ENCODE measurements at places on chromosomes 2 and 18.

GRCh38 chr2:74417763-74418162 lies 3.7 kb downstream of the C2orf81 start:
- no peak for DNase-seq

GRCh38 chr2:102139851-102140250 lies 2.7 kb upstream of the IL1R1 start:
- no peak for DNase-seq

- DNase-seq = no peak
Observed at GRCh38 chr18:30439174-30439573, 603.4 kb downstream of the DSC3 start.

DNA sequence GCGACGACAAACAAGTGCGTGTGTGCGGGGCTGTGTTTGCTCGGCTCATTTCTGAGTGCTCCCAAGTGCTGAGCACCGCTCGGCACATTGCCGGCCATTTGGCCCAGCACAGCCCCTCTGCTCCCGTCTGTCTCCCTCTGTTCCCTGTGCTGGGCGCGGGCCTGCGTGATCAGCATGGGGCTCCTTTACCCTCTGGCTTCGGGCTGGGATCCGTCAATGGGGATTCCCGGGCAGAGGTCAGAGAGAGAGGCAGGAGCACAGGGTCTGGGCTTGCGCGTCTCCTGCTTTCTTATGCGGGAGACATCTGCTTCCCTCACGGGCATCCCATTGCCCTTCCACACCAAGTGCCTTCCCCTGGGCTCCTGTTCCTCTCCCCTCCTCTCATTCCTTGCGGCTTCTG lies 234.0 kb downstream of the ACKR3 start:
- no peak for DNase-seq

GRCh38 chr2:236119476-236119875 lies 48.7 kb downstream of the GBX2 start:
- DNase-seq = no peak

GRCh38 chr2:186098821-186099220 lies 360.2 kb downstream of the FSIP2 start:
- no peak for DNase-seq

GRCh38 chr18:57301573-57302559 lies 50.5 kb upstream of the ST8SIA3 start:
- DNase-seq = no peak

DNA sequence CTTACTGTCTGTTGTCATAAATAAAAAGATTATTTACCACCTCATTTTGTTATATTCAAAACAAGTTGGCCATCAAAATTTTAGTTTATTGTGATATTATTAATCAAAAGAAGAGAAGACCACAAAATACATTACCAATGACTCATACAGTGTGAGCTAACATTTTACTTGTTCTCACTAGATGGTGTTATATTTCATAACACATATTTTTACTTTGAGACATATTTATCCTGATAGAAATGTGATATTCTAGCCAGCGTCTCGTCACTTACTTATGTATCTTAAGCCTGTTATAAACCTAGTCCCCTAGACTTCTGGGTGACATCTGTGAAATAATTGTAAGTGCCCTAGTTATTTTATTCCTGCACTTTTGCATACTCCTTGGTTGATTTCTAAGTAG lies 263.2 kb downstream of the CDH7 start:
- no peak for DNase-seq

DNA sequence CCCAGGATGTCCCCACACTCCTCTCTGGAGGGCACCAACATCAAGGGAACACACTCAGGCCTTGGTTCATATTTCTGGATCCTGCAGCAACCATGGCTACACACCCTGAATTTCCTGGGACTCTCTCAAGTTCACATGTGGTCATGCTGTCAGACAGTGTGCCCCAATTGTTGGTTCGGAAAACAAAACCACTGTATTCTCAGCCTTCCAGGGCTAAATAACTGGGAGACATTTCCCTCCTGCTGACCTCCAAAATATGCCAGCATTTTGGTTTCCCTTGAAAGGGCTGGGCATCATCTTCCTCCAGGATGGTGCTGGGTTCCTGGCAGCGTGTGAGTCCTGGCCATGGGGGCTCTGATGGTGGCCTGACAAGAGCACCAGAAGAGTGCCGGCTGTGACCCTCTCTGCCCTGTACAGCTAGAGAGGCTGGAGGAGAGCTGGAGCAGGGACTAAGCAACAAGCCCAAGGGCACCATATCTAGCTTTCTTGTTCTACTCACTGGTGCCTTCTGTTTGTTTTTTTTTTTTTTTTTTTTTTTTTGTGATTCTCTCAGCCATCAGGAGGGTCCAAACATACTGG lies 37.5 kb upstream of the WIPF1 start:
- no peak for DNase-seq

DNA sequence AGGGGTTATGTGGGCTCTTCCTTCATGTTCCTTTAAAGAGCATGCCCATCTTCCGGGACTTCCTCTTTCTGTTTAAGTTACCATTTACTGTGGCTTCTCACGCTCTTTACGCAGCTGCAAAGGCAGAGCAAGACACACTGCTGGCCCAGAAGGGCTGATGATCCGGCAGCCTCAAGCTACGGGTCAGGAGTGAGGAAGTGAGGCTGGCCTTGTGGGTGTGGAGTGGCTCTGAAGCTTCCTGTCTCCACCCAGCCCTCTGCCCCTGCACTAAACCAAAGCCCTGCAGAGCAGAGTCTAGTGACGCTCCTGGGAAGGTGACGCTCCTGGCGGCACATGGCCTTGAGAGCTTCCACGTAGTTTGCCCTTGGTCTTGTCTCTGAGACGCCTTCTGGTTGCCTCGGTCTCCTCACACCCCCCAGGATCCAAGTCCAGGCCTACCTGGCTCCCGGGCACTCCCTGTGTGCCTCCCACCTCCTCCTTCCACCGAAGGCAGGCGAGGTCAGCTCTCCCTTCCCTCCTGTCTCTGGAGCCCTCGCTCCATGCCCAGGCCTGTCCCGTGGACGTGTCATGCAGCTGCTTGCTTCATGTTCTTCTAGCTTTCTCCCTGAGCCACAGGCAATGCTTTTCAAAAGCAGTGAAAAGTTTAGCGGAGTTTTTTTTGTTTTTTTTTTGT lies 50.3 kb downstream of the ARL4C start:
- peak; percentile 39 for DNase-seq

GRCh38 chr2:227888289-227888688 lies 16.9 kb downstream of the DAW1 start:
- no peak for DNase-seq

DNA sequence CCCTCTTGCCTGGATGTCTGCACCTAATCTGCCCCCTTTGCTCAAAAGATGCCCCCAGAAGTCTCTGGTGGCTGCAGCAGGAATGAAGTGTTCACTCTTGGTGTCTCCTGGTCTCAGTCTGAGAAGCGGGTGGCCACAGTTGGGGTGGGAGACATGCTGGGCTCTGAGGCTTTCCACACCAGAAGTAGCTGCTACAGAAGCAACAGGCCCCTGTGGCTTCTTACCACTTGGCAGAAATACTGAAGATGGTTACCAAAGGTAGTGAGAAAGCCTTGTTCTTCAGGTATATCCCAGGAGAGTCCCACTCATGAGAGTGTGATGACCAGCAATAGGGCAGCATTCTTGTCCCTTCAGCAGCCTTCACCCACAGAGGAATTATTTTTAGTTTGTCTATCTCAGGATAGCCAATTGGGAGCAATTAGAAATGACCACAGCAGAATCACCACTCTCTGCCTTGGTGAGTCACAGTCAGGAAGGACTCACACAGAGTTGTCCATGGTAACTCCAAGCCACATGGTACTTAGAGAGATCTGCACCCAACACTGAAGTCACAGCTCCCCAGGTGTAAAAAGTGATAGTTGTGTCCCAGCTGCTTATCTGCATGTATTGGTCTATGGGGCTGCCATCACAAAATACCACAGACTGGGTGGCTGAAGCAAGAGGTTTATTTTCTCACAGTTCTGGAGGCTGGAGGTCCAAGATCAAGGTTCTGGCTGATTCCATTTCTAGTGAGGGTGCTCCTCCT lies 169.8 kb upstream of the ID2 start:
- no peak for DNase-seq

- DNase-seq = peak; percentile 18
Observed at GRCh38 chr2:43221763-43222474, 4.5 kb downstream of the ZFP36L2 start.

- DNase-seq = no peak
Observed at GRCh38 chr2:39435234-39435633, 1.9 kb downstream of the MAP4K3 start.

- DNase-seq = no peak
Observed at GRCh38 chr2:38228753-38229152, 148.3 kb downstream of the ATL2 start.

GRCh38 chr2:134089454-134089853 lies 164.4 kb upstream of the MGAT5 start:
- no peak for DNase-seq

GRCh38 chr18:24121625-24122024 lies 17.2 kb upstream of the CABYR start:
- no peak for DNase-seq

DNA sequence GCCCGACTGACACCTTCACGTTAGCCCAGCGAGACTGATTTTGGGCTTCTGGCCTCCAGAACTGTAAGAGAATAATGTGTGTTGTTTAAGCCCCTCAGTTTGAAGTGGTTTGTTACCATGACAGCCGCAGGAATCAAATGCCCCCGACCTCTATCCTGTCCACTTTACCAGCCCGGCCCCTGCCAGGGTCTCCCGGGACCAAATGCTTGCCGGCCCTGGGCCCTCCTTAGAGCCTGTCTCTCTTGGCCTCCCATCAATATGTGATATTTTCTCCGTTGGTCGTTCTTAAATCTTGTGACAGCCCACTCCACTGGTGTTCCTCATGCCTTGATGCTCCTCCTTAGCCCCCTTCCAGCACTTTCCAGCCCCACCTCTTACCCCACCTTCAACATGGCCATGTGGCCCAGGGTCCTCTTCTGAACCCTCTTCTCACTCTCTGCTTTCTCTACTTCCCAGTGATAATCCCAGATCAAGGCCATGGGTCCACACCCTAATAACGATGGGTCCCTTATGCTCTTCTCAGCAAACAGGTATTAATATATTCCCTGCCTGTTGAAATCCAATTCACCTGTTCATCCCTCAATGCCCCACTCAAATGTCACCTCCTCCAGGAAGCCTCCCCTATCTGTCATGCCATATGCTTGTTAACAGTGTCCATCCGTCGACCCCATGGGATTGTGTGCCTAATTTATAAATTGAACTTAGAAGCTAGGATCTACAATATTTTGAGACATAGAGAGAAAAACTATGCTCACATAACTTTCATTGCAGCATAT lies 192.8 kb downstream of the ZFP36L2 start:
- DNase-seq = no peak

- no peak for DNase-seq
Observed at GRCh38 chr2:206783718-206784117, 18.3 kb downstream of the FASTKD2 start.

DNA sequence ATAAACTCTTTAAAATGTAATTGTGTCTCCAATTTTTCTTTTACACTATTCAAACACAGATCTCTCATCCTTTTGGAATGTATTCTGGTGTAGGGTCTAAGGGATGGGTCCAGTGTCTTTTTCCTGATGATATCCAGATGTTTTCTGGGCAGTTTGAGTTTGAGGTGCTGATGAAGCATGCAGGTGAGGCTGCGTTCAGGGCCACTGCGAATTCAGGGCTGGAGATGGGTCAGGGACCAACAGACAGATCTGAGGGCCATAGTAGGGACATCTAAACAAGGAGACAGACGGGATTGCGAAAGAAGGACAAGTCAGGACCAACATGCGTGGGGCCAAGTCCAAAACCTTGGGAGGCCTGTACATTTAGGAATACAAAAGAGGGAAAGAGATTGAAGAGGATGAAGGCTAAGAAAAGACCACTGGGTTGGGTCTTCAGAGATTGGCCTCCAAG lies 70.2 kb downstream of the ACAA2 start:
- DNase-seq = no peak

GRCh38 chr2:229330952-229331351 lies 59.9 kb upstream of the PID1 start:
- DNase-seq = no peak

- DNase-seq = no peak
Observed at GRCh38 chr2:191869781-191870180, 22.9 kb upstream of the CAVIN2 start.

DNA sequence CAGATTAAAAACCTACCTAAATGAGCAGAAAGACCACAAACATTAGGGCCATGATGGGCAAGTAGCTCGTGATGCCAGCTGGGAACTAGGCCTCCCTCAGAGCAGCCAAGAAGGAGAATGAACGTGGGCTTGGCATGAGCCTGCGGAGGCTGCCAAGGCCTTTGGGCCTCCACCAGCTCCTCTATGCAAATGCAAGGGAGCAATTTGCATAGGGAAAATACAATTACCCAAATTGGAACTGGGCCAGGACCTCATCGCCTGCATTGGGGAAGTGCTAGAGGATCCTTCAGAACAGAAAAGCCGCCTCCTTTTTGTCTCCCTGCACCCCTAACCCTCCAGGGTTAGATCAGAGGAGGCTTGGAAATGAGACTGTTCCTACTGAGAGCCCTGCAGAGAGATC lies 326.4 kb downstream of the SMAD2 start:
- DNase-seq = no peak

Data from activated gamma-delta T cell (primary cell).